Activated naive CD4-positive, alpha-beta T cell treated with anti-CD3 and anti-CD28 coated beads for 36 hours (primary cell): ENCODE measurements at places on chromosomes 1 and 21.

GRCh38 chr21:34061983-34062382 lies 11.4 kb upstream of the MRPS6 start:
- no peak for DNase-seq

- DNase-seq: no peak
Observed at GRCh38 chr1:114318961-114319360, 165.3 kb upstream of the SYT6 start.

DNA sequence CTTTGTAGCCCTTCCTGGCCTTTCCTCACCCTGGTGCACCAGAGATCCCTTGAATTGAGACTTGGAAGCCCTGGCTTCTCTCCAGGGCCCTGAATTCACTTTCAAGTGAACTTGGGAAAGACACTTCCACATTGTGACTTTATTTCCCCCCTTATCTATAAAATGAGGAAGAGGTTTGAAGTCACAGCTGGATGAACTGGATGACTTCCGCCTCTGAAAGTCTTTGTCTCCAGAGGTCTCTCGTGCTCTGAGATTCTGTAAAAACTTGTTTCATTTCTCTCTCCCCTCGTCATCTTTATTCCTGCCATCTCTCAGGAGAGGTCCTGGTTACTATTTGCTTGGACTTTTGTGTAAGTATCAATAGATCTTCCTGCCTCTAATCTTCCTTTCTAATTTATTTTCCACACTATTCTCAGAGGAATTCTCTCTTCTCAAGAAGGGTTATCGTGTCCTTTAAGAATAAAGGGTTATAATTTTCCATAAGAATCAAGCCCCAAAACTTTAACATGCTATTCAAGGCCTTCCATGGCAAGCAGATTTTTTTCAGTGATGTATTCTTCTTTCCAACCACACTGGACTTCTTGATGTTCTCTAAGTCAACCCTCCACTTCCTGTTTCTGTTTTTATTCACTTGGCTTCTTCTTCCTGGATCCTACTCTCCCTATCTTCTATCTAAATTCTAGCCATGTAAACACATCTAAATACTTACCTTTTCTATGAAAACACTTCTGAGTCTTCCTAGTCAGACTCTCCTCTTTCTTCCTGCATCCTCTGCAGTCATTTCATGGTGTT lies 6.5 kb upstream of the RPTN start:
- DNase-seq: no peak

DNA sequence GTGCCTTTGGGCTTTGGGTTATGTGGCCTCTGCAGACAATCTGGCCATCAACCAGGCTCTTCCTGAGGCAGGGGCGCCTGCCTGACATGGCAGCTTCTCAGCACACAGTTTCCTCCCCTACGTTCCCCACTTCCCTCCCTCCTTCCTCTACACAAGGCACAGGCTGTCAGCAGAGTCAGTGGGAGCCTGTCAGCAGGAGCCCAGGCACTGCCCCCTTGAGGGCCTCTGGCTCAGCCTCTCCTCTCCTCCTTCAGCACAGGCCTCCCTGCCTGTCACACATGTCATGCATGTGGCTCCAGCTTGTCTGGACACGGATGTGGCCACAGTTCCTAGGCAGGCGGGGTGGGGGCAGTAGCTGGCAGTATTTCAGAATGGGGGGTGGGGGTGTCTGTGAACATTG lies 52.2 kb upstream of the ARTN start:
- DNase-seq: no peak

DNA sequence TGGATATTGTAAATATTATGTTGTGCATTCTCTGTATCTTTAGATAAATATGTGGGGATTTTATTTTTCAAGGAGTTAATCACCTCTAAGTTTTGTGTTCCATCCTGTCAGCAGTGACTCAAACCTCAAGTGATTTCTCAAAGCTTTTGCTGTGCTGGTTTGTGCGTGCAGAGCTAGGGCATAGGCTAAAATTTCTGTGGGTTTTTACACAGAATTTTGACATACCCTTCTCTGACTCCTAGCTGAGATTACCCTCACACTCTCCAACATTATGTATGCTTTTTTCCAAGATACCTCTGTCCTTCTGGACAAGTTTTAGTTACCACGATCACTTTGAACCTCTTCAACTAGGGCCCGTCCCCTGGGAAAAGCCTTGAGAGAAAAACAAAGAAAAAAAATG lies 384.9 kb downstream of the NCAM2 start:
- DNase-seq: no peak

DNA sequence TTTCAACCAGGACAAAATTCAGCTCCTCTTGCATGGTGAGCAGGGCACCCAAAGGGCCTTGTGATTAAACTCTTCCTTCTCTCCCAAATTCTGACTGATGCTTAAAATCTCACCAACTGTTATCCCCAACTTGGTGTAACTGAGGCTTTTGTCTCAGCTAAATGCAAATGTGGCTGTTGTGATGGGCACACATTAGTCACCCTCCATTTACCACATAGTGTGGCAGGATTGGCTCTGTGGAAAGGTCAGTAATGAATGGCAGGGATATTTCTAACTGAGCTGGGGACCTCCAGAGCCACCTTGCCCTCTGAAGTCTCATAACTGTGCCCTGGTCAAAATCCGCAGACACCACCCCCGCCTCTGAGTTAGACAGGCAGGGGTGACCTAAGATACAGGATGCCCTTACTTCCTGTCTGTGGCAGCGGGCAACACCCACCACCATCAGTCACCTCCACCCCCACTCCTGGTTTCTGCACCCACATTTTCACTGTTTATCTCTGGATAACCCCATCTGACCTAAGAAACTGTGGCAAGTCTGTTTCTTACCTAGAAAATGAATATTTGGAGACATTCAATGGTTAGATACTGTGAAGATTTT lies 25.4 kb upstream of the RGS16 start:
- DNase-seq: peak; percentile 68

- DNase-seq: peak; percentile 49
Observed at GRCh38 chr1:155729031-155729898, 40.4 kb downstream of the DAP3 start.

DNA sequence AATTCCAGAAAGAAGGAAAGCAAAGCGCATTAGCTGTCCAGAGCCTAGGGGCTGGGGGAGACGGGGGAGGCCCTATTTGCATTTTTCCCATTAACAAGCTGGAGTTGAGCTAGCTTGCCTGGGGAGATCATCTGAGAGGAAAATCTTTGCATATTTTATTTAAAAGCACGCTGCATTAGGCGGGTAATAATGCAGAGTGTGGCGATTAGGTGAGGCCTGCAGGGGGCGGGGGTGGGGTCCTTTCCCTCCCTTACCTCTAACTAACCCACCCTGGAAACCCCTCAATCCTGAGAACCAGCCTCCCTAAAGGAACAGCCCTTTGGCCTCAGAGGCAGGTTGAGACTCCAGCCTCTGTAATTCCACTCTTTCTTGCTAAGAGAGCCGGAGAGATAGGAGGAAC lies 16.2 kb downstream of the C1orf216 start:
- no peak for DNase-seq

- no peak for DNase-seq
Observed at GRCh38 chr1:1425753-1426495, 4.8 kb upstream of the ANKRD65 start.

DNA sequence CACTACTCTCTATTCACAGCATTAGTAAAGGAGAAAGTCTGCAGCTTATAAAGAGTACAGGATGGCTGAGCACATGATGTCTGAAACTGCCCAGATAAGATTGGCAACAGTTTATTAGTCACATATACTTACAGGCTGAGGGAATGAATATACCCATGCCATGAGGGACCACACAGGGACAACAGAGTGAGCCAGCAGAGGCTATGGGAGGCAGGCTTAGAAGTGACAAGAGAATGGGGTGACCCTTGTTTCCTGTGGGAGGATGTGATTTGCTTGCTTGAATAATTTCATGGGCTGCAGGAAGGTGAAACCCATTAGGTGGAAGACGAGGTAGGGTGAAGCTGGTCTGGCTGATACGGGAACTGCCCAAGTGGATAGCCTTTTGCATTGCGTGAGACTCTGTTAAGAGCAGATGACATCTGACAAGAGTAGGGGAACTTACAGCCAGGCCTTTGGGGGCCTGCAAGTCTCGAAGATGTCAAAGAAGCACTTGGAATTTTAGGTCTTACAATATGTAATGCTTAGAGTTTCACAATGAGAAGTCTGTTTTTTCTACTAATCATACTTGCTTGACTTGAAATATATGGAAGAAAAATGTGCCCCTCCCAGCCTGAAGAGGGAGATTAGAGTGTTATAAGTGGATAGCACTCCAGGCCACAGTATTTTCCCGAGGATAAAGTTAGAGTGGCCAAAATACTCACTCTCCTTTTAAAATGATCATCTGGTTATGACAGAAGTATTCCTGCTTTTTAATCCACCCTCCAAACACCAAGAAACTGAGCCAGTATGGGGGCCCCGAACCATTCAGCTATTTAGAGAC lies 34.6 kb upstream of the TNFSF4 start:
- DNase-seq: no peak
